Stimulated activated CD4-positive, alpha-beta T cell treated with anti-CD3 and anti-CD28 coated beads, Interleukin-15, amount 100 ng/mL, for 48 hours (primary cell): ENCODE measurements at places on chromosomes 12 and 14.

DNA sequence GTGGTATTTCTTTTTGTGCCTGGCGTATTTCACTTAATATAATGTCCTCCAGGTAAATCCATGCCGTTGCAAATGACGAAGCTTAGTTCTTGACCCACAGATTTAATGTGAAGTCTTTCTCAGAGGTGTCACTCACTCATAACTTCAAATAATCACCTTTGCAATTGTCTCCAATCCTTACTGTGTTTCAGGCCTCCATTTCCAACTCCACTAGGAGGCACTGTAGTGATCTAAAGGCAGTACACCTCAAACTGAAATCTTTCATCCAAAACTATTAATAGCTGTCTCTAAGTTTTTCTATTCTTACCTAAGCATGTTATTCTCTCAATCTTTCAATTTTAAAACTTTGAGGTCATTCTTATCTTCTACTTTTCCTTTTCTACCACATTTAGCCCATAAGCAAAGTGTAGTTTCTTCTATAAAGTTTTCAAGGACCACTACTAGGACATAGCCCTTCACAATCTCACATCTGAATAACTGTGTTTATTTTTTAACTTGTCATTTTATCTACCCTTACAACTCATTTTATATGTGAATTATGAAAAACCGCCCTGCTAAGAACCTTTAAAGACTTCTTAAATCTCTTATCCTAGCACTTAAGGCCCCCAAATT is 25.5 kb upstream of the FBXO34 start:
- no peak for DNase-seq

DNA sequence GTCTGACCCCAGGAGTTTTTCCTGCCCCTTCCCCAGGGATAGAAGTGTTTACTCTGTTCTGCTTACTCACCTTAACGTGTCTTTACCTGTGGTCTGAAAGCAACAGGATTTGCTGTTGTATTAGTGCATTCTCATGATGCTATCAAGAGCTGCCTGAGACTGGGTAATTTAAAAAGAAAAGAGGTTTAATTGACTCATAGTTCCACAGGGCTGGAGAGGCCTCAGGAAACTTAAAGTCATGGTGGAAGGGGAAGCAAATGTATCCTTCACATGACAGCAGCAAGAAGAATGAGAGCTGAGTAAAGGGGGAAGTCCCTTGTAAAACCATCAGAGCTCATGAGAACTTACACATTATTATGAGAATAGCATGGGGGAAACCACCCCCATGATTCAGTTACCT is 240.4 kb downstream of the SNAPC1 start:
- DNase-seq: peak; percentile 1

DNA sequence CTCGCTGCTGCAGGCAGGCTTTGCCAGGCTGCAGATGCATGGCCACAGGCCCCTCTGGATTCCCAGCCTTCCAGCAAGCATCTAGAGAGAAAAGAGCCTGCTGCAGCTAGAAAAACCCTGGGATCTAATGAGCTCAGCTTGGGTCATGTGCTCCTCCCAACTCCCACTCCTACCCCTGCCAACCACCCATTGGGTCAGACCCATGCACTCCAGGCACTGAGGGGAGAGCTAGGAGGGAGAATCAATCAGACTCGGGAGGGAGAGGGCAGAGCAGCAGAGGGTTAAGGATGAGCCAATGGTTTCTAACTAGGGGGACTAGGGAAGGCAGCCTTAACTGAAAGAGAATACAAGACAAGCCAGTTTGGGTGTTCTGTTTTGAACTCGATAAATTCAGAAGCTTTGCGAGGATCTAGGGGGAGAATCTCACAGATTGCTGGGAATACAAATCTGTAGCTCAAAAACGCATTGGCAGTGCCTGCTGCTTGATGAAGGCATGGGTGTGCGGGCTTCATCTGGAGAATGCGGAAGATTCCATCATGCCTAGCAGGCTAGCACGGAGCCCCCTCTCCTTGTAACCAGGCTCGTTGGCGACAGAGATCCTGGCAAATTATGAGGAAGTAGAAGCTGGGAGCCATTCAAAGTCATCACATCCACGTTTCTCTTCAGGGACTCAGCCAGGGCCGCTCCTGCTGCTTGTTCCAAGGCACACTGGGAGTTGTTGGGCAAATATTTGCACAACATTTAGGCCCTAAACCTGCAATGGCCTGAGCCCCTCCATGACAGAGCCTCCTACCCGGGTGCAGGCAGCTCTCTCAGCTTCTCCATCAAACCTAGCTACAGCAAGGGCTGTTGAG is 56.4 kb downstream of the VCPKMT start:
- no peak for DNase-seq

GRCh38 chr12:90003688-90004087 is 295.1 kb upstream of the ATP2B1 start:
- DNase-seq: no peak

DNA sequence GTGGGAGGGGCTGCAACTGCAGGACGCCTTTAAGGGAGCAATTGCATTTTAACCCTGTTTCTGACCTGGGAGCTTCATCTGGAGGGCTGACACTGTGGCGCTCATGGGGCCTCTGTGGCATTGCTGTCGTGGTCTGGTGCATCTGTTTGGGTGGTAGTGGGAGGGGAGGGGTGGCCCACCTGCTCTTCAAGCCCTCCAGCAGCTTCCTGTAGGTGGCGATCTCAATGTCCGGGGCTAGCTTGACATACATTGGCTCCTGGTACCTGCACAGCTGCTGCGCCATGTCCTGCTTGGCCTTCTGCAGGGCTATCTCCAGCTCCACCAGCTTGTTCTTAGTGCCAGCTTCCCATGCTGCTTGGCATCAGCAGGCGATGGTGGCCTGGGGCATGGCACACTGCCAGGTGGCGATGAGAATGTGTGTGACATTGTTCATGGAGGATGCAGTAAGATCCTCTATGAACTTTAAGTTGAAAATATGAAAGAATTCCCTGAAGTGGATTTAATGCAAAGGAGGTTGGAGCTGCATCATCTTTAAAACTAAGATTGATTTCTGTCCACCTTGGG is 7.7 kb upstream of the KRT82 start:
- DNase-seq: no peak

DNA sequence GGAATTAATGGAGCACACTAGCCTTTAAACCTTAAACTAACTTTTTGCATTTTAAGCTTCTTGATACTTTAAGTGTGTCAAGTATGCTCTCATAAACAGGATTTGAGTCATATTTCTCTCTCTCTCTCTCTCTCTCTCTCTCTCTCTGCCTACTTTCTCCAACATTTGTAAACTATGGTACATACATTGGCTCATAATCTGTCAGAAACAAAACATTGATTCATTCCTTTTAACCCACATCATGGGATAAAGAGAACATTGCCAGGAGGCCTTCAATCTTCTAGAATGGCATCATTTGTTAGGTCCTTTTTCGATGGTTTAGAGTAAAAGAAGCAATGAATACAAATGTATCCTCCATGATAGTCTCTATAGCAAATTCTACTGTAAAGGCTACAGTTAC is 81.6 kb upstream of the RERGL start:
- no peak for DNase-seq

GRCh38 chr14:100469632-100470522 is 117.3 kb downstream of the BEGAIN start:
- DNase-seq: no peak

DNA sequence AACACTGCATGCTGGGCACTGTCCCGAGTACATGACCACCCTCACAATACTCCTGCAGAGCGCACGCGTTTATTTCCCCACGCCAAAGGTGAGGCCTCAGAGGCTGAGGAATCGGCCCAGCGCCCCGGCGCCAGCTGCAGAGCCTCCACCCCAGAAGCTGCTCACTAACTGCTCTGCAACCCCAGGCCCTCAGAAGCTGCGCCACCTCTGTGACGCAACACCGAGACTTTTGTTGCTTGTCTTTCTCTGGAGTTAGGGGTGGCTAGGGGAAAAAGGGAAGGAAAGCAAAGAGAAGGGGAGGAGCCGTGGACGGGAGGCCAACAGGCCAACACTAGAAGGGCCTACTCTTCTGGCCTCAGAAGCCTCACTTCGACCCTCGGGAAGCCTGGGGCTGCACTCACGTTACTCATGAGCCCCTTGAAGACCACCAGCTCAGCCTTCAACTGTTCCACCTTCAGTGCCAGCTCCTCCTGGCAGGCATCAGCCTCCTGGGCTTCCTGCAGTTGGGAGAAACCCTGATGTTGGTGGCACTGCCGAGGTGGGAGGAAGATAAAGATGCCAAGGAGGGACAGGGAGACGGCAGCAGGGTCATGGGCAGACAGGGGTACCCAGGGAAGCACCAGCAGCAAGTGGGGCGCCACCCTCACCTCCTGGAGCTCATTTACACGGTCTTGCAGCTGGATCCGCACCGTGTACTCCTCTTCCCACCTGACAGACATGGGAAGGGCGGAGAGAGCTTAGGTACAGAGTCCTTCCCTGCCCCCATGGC is 5.4 kb downstream of the IFFO1 start:
- DNase-seq: no peak

DNA sequence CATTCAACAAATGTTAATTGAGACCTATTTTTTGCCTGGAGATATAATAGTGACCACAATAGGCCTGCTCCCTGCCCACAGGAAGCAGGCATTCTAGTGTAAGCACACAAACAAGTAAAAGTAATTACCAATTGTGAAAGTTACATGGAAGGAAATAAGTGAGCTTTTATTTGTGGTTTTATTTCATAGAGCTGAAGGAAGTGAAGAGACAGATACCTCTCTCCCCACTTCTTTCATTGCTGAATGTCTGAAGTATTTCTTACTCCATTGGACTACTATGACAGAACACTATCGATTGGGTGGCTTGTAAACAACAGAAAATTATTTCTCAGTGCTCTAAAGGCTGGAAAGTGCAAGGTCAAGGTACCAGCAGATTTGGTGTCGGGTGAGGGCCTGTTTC is 183.5 kb downstream of the PRKCH start:
- DNase-seq: no peak

DNA sequence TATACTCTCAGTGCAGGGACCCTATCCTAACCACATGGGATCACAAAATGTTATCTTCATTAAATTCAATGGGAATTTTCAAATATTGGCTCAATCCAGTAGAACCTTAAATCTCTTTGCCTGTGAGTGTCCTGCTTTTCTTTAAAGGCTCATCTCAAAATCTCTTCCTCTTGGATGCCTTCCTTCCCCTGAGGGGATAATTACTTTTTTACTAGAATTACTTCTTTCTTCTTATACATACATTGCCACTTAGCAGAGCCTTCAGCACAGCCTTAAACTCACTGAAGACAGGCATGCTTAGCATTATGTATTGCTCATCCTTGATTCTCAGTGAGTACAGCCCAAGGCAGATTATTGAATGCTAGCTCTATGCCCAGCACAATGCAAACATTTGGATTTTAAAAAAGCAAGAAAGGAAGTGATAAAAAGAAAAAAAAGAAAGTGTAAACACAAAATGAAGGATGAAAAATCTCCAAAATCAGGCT is 1918.0 kb upstream of the FLRT2 start:
- DNase-seq: no peak

DNA sequence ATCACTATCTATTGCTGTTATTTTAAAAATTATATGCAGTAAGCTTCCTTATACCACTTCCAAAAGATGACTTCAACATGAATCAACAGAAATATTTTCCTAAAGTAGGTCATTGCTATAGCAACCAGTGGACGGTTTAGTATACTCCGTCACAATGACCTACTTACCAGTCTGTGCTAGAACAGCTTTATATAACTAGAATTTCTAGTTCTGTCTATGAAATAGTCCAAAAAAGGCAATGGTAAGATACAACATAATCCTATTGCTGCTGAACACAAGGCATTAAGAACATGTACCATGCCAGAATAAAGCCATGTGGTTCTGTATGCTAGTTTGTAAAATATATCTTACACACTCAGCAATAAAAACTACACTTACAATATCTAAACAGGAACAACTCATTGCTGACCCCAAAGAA is 40.7 kb upstream of the MTERF2 start:
- DNase-seq: no peak

DNA sequence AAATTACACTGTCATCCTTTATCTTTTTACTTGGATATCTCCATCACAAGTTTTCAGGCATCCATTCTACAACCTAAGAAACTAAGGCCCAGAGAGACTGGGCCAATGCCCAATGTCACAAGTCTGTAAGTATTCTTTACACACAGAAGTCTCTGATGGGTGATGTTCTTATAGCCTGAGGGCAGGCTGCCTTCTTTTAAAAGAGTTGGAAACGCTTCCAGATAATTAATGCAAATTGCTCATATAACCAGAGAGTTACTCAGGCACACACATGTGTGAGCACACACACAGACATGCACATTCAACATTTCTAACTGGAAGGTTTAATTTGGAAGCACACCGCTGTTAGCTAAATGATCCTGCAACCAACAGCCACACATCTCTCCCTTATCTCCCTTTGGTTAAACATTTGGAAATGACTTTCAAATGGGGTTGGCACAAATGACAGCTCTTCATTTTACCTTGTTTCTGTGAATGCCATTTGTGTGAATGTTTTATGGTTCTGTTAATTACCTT is 160.8 kb upstream of the TMPO start:
- DNase-seq: no peak

DNA sequence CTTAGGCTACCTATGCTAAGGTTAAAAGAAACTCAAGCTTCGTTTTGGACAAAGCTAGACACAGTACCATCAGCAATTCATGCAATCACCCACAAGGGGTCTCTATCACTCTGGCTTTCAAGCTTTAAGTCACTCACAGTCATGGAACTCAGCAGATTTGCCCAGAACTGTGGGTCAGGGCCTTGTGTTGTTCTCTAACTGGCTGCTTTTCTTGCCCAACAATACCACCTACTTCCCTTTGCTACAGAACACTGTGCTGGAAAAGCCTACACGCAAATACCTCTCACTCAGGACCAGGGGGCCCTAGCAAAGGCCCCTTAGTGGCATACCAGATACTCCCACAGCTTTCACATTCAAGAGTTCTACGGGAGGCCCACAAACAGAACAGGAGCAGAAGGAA is 9.1 kb downstream of the NEMP1 start:
- DNase-seq: no peak

GRCh38 chr14:89519040-89519439 is 102.0 kb upstream of the FOXN3 start:
- no peak for DNase-seq

DNA sequence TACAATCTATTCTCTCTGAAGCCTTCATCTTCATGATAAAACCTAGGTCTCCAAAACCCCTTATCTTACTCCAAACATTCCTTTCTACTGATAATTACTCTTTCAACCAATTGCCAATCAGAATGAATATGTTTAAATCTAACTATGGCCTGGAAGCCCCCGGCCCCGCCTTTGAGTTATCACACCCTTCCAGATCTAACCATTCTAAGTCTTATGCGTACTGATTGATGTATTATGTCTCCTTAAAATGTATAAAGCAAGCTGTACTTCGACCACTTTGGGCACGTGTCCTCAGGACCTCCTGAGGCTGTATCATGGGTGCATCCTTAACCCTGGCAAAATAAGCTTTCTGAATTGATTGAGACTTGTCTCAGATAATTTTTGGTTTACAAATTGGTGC is 14.4 kb downstream of the PABPN1 start:
- DNase-seq: no peak

- no peak for DNase-seq
Measured at GRCh38 chr14:68018598-68018997, 199.0 kb downstream of the RAD51B start.
